ENCODE measurements at places on chromosomes 2 and 18. TPM values are rescaled to one million over a fixed set of nuclear protein-coding genes. Genes with fewer than 3 reads are reported as not detected.

Gene CLEC4F
- 0.06 TPM for polyA plus RNA-seq

Gene MC5R
- not detected for polyA plus RNA-seq

Gene TDRD15
- not detected for polyA plus RNA-seq

Gene COL4A3
- polyA plus RNA-seq: 0.91 TPM

Gene XDH
- 0.01 TPM for polyA plus RNA-seq

Gene ANTXR1
- polyA plus RNA-seq: 8.9 TPM

Gene TEX44
- not detected for polyA plus RNA-seq

Gene REG1B
- 0.23 TPM for polyA plus RNA-seq

Gene SLC19A3
- polyA plus RNA-seq: 2.3 TPM

Gene SLC9A2
- under 0.01 TPM for polyA plus RNA-seq

Gene CD207
- polyA plus RNA-seq: 0.80 TPM

Gene CUL3
- 63.8 TPM for polyA plus RNA-seq

GRCh38 chr18:37272226-37272625 lies 293.4 kb downstream of the CELF4 start:
- DNase-seq: no peak

GRCh38 chr18:25234740-25235345 lies 117.1 kb downstream of the ZNF521 start:
- DNase-seq: no peak

DNA sequence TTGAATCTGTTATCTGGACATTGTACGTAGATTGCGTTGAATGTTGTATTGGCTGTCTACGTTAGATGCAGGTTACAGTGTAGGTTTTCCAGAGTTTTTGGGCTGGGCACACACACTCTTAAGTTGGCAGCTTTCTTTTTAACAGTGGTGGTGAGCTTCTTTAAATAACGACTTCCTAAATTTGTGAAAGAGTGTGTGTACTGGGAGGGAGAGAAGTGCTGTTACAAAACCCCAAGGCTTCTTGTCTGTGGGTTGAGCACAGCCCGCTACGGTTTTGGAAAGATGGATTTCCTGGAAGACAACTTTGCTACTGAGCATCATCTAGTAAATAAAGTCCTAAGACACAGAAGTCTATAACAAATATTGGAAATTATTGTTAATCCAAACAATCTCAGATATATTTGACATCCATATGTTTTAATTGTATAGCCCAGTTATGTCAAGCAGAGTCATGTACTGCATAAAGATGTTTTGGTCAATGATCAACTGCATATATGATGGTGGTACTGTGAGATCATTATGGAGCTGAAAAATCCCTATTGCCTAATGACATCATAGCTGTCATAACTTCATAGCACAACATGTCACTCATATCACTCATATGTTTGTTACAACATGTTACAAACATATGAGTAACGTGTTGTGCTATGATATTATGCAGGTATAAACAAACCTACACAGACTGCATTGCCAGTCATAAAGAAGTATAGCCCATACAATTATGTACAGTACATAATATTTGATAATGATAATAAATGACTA lies 7.9 kb upstream of the THUMPD2 start:
- no peak for DNase-seq

DNA sequence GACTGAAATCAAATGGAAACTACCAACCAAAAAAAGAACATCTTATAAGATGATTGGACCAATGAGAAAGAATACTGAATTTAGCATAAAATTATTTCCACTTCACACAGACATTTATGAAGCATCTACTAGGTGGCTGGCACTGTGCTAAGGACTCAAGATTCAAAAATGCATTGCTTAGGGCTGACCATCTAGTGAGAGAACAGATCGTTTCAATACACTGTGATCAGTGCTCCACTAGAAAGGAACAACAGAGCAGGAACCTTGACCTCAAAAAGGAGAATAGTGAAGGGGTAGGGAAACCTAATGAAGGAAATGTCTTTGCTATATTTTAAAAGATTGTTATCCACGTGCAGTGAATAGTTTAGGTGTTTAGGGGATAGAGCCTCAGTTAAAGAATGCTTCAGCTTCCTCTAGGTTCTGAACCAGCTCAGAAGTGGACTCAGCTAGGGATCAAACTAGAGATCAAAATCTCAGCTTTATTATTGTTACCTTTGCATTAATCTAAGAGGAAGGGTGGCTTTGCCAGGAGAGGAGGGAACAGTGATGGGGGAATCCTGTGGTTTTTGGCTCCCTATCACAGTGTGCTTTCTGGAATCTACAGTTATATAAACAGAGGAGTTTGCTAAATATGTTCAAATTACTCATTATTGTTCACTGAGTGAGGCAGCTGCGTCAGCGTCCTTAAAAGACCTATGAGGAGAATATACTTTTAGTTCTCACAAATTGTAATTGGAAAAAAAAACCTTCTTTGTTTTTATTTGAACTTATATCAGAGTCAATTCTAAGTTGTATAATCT lies 16.2 kb upstream of the BBS5 start:
- DNase-seq: peak; percentile 12

DNA sequence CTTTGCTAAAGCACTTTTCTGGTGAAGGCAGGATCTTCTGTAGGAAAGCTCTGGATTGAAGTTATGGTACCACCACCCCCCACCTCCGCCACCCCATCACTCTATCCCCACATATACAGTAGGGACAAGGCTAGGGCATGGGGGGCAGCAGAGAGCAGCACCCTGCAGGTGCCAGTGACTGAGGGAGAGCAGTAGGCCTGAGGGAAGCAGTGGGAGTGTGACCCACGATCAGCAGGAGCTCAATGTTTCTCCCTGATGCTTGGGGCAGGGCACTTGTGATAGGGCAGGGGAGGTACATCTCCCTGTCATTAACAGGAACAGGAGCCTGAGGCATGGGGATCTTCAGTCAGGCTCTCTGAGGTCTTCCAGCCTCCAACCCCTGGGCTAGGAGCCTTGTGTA lies 121.6 kb downstream of the ZFP36L2 start:
- no peak for DNase-seq

GRCh38 chr2:239689410-239689809 lies 288.6 kb upstream of the HDAC4 start:
- DNase-seq: no peak

- DNase-seq: no peak
Observed at GRCh38 chr18:12305930-12306629, 2.0 kb upstream of the TUBB6 start.

DNA sequence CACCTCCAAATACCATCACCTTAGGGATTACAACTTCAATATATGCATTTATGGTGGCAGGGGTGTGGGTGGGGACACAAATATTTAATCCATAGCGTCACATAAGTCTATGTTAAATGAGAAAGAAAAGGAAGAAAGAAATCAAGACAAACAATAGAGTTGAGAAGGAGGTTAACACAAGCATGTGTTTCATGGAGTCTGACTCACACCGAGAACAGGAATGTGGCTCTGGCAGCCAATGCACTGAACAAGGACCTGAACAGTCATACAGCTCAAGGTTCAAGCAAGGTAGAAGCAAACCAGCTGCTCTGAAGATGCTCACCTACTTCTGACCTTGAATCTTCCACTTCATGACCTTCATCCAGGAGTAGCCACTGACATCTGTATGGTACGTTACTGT lies 36.2 kb upstream of the LPIN1 start:
- DNase-seq: no peak

GRCh38 chr18:77073336-77074093 lies 59.1 kb downstream of the MBP start:
- no peak for DNase-seq

DNA sequence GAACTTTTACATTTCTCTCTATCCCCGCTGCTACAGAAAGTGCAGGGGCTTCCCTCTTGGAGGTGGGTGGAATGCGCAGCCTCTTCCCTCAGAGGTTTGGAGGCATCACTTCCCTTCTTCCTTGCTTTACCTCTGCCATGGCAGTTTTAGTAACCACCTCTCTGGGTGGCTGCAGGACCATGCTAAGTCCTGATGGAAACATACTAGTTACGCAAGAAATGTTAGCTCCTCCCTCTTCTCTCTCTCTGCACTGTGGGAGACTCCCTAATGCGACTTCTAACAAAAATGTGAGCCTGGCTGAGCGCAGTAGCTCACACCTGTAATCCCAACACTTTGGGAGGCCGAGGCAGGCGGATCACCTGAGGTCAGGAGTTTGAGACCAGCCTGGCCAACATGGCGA lies 116.8 kb upstream of the RAB6C start:
- no peak for DNase-seq

- DNase-seq: no peak
Observed at GRCh38 chr2:52968043-52968442, 799.6 kb upstream of the CHAC2 start.

- DNase-seq: no peak
Observed at GRCh38 chr2:186757009-186757408, 63.1 kb downstream of the FAM171B start.

- DNase-seq: no peak
Observed at GRCh38 chr2:26536371-26537068, 58.6 kb upstream of the OTOF start.

GRCh38 chr2:238727585-238728329 lies 120.1 kb upstream of the TWIST2 start:
- DNase-seq: peak; percentile 29

- DNase-seq: no peak
Observed at GRCh38 chr2:46351098-46351749, 54.0 kb downstream of the EPAS1 start.

GRCh38 chr2:145918951-145919350 lies 1399.0 kb upstream of the ZEB2 start:
- DNase-seq: no peak

- no peak for DNase-seq
Observed at GRCh38 chr2:144858211-144858610, 338.3 kb upstream of the ZEB2 start.

DNA sequence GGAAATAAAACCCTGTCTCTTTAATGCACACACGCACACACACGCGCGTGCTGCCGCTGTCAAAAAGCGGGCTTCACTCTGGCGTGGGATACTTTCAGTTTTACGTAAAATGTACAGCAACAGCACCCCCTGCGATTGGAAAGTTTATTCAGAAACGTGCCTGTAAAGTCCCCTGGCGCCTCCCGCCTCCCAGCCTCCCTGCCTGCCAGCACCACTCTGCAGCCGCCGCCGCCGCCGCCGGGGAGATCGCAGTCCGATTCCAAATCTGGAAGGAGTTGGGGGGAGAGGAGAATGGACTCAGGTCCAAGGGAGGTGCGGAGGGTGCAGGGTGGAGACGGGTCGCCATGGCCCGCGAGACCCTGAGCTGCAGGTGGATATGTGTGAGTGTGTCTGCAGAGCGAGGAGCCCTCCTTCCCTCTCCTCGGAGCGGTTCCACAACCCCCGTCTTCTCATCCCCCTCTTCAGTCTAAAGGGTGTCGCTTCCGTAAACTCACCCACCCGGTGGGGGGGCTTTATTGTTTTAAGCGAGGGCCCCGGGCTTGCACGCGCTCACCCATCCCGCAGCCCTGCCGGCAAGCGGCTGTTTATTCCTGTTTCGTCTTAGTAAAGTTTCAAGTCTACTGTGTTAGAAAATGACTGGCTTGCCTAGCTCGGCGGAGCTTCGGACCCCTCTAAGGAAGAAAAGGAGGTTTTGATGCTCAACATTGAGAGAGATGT lies 1.8 kb upstream of the BCL11A start:
- peak; percentile 33 for DNase-seq

GRCh38 chr2:175805442-175806124 lies 196.5 kb downstream of the LNPK start:
- no peak for DNase-seq

DNA sequence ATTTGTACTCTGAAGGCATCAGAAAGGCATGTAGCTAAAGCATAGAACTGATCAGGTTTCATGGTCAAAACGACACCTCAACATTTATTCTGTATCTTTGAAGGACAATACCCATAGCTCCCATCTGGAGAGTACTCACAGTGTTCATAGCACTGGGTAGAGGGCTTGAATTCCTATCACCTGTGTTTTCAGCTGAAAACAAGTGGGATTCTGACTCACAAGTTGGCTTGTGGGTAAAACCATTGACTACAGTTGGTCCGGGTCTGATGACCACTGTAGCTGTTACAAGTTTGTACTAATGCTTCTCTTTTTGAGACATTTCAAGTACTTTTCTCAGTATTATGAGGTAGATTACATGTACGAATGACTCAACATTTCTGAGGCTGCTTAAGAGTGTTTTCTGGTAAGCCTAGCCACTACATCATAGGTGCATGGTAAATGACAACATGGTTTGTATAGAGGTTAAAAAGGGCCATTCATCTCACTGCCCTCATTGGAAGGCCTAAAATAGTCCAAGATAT lies 68.6 kb upstream of the PELI1 start:
- DNase-seq: no peak

DNA sequence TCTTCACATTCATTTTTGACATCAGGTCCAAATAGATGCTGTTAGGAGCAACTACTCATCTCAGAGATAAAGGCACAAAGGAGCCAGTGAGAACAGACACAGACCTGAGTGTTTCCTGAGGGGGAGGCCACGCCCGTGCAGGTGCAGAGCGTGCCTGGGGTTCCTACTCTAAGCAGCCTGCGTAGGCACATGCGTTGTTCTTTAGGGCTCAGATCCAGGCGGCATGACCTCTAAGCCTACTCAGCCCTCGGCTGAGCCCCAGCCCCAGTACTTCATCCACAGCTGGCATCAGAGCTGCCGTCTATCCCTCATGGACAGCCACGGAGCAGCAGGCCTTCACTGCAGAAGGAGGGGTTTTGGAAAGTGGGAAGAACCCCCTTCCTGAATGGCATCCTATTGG lies 54.9 kb upstream of the PXDN start:
- DNase-seq: no peak

DNA sequence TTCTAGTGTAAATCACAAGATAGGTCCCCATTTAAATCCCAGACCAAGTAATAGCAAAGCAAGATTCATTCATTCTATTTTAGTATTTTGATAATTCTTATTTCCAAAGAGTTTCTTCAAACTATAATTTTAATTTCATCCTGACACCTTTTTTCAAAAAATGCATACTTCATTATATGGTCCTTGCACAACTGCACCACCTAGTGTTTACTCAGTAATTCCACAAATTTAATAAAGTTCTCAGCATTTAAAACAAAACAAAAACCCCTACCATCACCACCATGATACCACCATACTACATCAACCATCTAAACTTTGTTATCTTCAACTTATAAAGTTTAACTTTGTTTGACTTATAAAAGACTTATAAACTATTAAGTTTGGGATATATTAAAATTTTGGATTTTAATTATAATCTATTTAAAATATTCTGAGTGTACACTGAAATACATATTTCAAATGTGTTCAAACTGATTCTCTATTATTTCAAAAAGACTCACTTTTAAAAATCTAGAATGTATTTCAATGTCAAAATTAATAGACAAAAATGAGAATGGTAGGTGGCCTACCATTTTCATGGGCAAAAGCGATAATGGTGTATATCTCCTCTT lies 44.2 kb downstream of the WDPCP start:
- no peak for DNase-seq

GRCh38 chr2:162573288-162573687 lies 229.4 kb downstream of the GCA start:
- no peak for DNase-seq
